ENCODE measurements at places on chromosomes 5 and 9.

DNA sequence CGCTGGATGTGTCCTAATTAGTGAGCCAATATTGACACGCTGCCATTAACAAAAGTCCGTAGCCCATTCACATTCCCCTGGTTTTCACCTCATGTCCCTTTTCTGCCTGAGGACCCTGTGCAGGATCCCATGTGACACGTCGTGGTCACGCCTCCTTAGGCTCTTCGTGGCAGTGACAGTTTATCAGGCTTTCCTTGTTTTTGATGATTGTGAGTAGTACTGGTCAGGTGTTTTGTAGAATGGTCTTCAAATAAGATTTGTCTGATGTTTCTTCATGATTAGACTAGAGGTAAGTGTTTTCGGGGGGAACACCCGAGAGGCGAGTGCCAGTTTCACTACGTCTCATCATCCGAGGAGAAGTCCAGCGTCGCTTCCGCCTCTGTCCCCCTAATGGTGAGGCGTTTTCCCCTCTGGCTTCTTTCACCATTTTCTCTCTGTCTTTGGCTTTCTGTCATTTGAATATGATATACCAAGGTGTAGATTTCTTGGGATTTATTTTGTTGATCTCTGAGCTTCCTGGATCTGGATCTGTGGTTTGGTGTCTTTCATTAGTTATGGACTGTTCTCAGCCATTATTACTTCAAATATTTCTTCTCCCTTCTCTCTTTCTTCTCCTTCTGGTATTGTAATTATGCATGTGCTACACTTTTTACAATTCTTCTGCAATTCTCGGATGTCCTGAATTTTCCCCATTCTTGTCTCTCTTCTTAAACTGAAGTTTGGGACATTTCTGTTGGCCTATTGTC, 57.3 kb downstream of the TRIP13 start:
- DNase-seq: no peak

DNA sequence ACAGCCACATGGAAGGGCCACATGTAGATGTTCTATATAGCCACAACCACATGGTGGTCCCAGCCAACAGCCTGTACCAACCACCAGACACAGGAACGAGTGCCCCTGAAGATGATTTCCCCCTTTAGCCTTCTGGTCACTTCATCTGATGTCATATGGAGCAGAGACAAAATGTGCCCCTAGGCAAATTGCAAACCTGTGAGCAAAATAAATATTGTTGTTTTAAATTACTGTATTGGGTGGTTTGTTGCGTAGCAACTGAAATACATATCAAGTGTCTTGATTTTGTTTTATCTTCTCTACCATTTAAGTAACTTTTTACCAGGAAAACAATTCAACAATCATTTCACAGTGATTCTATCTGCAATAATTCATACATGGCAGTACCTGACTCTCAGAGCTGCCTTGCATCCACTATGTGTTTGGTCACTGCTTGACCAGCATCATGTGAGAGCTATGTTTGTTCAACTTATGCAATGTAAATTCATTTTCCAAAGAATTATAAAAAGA, 142.5 kb upstream of the VLDLR start:
- no peak for DNase-seq

DNA sequence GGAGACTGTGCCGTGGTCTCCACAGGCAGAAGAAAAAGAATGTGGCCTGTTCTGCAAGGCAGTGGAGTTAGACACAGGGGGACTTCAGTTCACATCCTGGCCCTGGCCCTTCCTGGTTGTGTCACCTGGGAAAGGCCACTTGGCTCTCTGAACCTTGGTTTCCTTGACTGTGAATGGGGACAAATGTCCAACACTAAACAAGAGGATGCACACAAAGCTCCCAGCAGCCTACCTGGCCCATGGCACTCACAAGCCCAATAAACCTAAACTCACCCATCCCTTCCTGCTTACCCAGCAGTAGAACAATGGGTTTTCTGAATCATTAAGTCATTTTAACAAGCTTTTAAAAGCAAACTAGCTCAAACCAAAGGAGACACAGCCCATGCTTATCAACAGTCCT, 103.9 kb downstream of the FRMD3 start:
- no peak for DNase-seq

GRCh38 chr5:146213210-146213826, 9.9 kb downstream of the RBM27 start:
- no peak for DNase-seq

- no peak for DNase-seq
These were observed 73.8 kb downstream of the RGS3 start for GRCh38 chr9:113537229-113537810.
